ENCODE measurements at places on chromosomes 11 and 22. TPM values are rescaled to one million over a fixed set of nuclear protein-coding genes. Genes with fewer than 3 reads are reported as not detected.

DNA sequence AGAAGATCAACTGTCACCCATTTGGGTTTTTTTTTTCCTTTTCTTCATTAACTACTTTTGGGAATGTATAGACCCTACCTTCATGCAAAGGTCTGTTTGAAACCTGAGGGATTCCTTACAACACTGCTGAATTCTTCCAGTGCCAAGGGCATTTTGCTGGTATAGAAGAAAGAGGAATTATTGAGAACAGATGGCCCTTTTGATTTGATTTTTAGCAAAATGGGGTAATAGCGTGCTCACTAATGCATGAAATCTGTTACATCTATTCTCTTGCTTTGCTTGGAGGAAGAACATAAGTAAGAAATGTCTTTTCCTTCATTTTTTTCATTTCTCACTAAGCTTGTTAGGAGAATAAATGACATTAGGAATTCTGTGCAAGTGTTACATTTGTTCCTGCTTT, 501.9 kb downstream of the TMEM135 start:
- H3K4me3 ChIP-seq: no peak overlapping the region
- H3K4me1 ChIP-seq: no peaks in the 10 kb centered on the region
- no peaks in the 10 kb centered on the region for H3K27me3 ChIP-seq

Gene C11orf42
- not detected for total RNA-seq

DNA sequence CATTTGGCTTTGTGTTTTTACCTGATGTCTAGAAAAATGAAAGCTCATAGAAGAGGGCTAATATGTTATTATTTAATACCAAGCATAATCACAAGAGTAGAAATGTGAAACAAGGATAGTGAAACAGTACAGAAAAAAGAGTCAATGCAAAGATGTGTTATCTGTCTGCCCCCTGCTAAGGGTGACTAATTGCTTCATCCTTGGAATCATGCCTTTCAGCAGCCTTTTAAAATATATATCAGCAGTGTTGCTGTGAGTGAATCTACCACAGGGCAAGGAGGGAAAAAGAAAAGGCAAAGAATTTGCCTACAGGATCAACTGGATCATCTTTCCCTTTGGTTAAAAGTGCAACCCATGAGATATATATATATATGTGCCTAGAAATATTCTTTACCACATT, 867.2 kb upstream of the RAG2 start:
- no peaks in the 10 kb centered on the region for H3K4me1 ChIP-seq
- no peak overlapping the region for H3K4me3 ChIP-seq
- H3K27ac ChIP-seq: no peak overlapping the region
- no peaks in the 10 kb centered on the region for H3K36me3 ChIP-seq

Gene GGT5
- 7.2 TPM for total RNA-seq

Gene SLC25A1
- 69.2 TPM for total RNA-seq

GRCh38 chr11:27651711-27652110, 48.5 kb downstream of the BDNF start:
- DNase-seq: no peak
- no peak overlapping the region for H3K4me3 ChIP-seq
- H3K27me3 ChIP-seq: no peaks in the 10 kb centered on the region
- H3K27ac ChIP-seq: no peak overlapping the region
- H3K36me3 ChIP-seq: peaks cover 12% of the 10 kb centered on the region

- DNase-seq: peak; percentile 82
- H3K27me3 ChIP-seq: no peaks in the 10 kb centered on the region
- peaks cover 3% of the 10 kb centered on the region for H3K4me1 ChIP-seq
- no peak overlapping the region for H3K27ac ChIP-seq
- no peaks in the 10 kb centered on the region for H3K36me3 ChIP-seq
Measured at GRCh38 chr11:75931124-75931523, 116.1 kb downstream of the UVRAG start.

Gene HEPHL1
- total RNA-seq: not detected

Gene ZBTB16
- total RNA-seq: not detected

All from osteoblast (primary cell).